Stimulated activated CD8-positive, alpha-beta memory T cell treated with anti-CD3 and anti-CD28 coated beads, Interleukin-12 subunit alpha, Interleukin-12 subunit beta, amount 100 ng/mL, for 1 hour (primary cell): ENCODE measurements at places on chromosomes 11 and 22.

DNA sequence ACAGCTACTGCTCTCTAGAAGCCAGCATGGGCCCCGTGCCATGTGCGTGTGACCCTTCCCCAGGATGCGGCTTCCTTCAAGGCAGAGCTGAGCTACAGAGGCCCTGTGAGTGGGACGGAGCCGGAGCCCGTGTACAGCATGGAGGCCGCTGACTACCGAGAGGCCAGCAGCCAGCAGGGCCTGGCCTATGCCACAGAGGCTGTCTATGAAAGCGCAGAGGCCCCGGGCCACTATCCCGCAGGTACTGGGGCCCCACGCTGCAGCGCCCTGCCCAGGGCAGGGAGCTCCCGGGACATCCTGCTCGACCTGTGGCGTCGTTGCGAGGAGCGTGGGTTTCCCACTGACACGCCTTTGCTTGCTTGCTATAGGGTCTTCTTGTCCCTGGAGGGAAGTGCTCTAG is 34.7 kb downstream of the CTTN start:
- no peak for DNase-seq

GRCh38 chr11:115611343-115611742 is 107.1 kb upstream of the CADM1 start:
- no peak for DNase-seq

DNA sequence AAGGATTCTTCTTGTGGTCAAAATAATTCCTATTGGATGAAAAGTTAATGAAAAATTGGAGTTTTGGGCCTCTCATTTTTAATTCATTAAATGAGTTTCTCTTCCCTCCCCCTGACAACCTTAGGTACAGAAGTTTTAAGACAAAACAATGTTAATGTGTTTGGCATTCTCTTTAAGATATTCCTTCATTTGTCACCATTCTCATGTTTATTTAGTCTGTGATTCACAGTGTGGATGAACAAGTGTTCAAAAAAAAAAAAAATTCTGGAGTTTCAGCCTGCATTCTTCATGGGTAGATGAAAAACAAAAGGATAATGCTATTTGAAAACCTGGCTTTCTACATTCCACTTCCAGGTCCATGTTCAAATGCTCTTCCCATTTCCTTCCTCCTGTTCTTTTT is 172.6 kb upstream of the LUZP2 start:
- DNase-seq, result no peak

DNA sequence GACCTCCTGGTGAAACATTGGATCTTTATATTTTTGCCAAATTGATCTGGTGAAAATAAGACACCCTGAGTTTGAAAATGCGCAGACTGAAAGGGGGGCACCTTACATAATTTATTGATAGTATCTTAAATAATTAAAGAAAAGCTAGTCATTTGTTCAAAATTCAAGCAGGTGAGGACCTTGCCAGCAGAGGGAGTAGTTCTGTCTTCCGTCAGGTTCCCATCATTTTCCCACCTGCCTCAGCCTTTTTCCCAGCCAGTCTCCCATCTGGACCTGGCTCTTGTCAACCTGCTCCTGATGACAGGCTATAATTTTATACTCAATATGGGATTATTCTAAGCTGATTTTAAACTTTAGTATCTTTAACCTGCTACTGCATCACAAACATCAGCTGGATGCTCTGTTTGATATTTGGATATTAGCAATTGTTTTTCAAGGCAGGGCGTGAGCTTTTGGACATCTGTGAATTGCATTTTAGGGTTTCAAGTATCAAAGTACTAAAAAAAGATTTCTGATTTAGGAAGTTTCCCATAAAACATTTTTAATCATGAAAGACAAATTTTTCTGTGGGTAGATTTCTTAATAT is 132.0 kb downstream of the ELP4 start:
- DNase-seq, result no peak

DNA sequence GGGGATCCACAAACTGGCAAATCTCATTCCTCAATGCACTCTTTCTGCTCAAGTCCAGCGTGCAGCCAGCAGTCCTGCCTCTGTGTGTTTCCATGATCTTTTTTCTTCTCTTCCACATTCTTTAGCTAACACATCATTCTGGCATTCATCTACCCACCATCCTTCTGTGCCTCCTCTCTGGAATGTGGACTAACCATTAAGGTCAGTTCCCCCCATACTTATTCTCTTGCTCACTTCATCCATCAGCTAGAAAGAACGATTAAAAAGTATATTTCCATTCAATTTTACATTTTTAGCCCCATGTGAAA is 7.8 kb downstream of the KIRREL3 start:
- no peak for DNase-seq

DNA sequence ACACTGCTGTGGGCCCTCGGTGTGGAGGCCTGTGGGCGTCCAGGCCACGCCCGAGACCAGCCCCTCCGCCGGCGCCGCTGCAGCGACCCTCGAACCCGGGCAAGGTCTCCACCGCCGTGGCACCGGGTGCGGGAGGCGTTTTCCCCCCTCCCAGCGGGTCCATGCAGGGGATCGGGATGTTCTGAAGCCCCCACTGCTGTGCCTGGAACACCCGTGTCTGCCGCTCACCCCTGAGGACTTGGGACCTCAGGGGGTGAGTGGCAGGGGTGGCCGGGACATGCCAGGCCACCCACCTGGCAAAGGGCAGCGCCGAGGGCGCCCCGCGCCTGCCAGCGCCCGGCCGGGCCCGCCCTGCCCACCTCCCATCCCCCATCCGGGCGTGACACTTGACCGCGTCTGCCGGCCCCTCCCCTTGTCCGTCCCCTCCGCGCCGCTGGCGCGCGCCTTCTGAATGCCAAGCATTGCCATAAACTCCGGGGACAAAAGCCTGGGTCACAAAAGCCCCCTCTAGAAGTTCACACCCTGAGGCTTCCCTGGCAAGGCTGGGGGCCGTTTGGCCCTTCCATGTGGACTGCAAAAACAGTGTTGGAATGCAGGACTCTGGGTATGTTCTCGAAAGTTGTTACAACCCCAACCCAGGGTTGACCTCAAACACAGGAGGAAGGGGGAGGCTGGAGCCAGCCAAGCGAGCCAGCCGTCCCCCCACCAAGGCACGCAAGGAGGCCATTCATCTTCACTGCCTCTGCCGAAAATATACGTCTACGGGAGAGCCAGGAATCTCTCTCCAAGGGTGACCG is 819 bp upstream of the KCNQ1OT1 start:
- DNase-seq, result no peak

- DNase-seq, result no peak
Observed at GRCh38 chr11:13635804-13636203, 32.7 kb upstream of the FAR1 start.

DNA sequence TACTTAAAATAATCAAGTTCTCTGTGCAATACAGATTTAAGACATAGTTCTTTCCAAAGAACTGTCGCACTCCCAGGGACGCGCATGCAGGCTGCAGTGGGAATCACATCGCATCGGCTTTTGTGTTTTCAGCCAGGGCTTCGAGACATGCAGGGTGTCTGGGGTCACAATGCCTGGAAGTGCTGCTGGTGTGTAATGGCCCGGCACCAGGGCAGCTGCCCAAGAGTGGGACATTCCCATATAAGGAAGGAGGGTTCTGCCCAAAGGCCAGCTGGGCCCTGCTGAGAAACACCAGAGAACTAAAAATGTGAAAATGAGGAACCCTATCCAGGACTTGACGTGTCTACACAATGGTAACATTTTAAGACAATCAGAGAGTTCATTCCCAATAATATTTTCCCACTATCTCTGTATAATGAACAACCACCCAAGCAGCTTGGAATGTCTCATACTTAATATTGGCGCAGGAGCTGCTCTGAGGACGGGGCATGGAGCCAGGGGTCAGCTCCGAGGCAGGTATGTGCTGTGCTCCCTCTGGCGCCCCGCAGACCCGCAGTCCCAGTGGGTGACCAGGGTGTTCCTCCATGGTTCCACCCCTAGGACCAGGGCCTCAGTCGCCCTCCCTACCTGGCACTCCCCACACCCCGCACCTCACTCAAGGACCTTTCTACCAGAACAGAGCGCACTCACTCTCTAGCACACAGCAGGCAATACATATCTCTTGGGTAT is 11.3 kb downstream of the MCAT start:
- DNase-seq, result no peak

- no peak for DNase-seq
Observed at GRCh38 chr22:50316114-50317065, 8.9 kb upstream of the PLXNB2 start.

- DNase-seq, result no peak
Observed at GRCh38 chr11:72238040-72238450, 5.9 kb downstream of the PHOX2A start.

DNA sequence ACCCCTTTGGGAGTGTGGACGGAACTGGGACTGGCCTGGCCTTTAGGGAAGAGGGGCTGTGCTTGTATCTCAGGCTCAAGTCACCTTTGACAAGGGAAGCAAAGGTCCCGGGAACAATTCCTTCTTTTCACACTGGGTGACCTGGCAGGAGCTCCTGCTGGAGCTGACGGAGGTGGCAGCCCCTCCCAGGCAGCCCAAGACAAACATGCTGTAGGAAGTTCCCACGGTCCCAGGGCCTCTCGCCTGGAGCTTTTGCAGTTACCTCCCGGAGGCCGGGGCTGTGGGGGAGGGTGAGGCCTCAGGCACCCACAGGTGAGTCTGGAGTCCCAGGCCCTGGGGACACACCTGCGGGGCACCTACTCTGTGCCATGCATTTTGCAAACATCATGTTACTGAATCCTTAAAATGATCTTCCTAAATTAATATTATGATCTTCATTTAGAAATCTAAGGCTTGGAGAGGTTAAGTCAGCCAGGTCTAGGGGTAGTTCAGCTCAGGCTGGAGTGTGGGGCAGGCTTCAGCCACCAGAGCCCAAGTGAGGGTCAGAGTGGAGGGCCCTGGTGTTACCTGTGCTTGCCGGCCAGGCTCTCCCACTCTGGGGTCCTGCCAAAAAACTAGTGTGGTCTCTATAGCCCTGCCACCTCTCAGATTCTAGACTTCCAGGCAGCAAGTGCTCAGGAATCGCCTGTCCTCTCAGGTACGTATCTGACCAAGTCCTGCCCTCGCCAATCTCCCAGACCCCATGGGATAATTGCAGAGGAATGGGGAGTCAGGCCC is 15.7 kb upstream of the MYEOV start:
- DNase-seq, result no peak

GRCh38 chr22:49660321-49660720 is 167.4 kb downstream of the BRD1 start:
- no peak for DNase-seq
